Fibroblast of skin of scalp (primary cell): ENCODE measurements at places on chromosomes 2 and 18.
A peak's percentile ranks its signal among the peaks of the same experiment; 100 is the strongest.

DNA sequence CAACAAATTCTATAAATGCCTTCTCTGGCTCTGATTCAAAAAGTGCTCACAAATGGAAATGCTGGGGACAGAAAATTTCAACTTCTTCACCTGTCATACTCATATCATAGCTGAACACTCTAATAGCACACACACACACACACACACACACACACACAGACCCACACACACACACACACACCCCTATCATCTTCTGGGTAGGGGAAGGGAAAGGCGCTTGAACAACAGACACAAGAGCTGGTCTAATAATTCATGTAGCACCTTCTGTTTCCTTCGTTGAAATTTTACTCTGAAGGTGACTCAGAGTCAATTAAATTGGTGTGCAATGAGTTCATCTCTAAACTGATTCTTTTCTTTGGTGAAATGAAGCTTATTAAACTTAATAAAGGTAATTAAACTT, 32.9 kb downstream of the CD28 start:
- no peak for DNase-seq

DNA sequence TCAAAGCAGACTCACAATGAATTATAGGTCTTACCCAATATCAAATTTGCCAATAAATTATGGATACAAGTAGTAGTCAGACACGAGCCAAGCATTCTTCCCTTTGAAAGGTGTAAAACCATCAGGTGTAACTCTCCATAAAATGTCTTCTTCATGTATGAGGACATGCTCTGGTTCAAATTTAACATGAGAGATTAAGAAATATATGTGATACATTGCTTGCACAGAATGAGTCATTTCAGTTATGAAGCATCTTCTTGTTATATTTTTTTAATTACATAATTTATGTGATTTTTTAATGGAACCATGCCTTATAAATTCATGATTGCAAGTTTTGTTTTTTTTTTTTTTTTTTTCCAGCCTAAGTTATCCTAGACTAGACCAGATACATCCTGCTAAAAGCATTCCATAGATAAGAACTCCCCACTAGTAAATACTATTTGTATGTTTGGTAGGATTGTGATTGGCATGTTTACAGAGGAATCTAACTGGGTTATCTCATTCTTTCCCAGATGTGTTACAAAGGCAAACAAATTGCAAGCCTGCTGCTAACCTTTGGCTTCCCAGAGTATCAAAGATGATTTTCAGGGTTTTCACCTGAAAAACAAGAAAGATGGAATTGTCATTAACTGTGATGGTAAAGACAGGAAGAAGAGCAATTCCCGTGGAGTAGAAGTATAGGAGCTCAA, 621.9 kb downstream of the XIRP2 start:
- DNase-seq: no peak

GRCh38 chr2:57549642-57550102, 496.9 kb upstream of the VRK2 start:
- peak; percentile 20 for DNase-seq

DNA sequence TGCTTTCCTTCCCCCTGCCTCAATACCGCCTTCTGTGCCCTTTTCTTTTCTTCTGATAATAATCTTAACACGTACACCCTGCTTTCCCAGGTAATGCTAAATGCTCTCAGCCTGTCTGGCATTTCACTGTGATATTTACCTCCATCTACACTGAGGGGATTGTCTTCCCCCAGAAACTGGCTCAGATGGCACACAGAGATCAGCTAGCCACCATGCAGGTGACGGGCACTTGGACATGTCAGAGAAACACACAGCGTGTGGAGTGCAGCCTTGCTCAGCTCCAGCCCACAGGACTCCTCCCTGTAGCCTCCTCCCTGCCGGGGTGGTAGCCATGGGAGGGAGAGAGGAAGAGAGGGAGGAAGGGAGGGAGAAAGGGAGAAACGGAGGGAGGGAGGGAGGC, 131.2 kb downstream of the EIPR1 start:
- DNase-seq: no peak

DNA sequence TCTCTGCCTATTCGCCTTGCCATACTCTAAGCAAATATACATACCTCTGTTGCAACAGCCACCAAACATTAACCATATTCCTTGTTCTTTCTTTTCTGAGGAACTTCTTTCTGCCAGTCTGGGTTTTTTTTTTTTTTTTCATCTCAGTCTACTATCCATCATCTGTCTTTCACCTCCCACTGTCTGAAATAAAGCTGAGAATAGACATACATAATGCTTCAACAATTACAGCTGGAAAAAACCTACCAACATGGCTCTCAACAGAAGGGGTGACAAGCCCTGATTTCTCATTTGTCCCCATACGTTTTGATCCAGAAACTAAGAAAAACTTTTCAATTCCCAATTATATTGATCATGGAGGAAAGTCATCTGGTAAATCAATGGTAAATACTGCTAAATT, 728.8 kb upstream of the POU3F3 start:
- no peak for DNase-seq

DNA sequence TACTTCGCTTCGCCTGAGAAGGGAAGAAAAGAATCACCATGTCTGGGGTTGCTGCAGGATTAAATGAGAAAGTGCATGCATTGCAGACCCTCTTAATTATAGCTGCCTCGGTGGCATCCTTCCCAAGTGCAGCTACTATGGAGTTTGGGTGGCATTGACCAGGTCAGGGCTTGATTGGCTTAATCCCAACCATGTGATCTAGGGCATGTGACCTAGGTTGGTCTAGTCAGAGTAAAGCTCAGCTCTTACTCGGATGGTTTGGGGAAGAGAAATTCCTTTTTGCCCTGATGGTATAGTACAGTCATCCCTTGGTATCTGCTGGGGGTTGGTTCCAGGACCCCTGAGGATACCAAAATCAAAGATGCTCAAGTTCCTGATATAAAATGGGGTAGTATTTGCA, 178.2 kb upstream of the RAB12 start:
- no peak for DNase-seq

DNA sequence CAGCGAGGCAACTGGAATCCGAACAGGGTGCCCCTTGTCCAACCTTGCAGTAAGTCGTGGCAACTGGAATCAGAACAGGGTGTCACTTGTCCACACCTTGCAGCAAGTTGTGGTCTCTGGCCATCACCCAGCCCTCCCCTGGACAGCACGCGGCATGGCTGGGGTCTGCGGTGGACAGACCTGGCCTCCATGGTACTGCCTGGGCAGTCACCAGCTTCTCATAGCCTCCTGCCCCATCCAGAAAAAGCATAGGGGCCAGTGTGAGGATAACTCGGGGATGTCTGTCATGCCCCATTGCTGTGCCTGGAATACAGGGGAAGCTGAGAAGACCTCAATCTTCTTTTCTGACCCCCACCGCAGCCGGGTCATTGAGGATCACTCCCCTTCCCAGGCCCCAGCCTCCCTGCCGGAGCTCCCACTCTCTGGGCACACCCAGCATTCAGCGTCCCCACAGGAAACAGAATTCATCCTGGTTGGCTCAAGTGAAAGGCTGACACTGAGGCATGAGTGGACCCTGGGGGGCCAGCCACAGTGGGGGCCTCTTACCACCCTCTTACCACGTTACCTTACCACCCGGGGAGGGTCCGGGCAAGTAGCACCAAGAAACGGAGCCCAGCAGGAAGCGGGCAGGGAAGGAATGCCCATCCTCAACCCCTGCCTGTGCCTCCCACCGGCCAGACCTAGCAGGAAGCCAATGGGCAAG, 68.0 kb upstream of the RAB6C start:
- no peak for DNase-seq
